BJ (cell line): ENCODE measurements at places on chromosomes 11 and 22.

DNA sequence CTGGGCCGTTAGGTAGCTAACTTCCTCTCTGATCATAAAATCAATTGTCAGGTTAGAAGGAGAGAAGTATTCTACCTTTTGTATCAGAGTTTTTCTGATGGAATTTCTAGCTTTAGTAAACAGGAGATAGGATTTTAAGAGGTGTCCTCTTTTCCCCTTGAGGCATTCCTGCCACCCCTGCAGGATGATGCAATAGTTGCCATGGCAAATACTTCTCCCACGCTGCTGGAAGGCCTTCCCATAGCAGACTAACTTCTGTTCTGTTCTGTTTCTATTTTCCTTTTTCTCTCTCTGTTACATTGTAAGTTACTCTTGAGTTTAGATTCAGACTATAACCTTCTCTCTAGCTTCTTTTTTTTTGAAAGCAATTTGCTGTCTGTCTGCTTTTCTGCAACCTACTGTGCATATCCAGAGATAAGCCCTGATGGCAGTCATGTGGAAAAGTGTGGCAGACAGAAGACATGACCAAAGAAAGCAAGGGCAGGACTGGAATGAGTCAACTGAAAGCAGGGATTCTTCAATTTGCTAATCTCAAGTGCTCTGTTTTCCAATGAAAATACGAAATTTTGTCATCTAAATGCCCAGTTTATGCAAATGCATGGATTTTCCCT, 679.1 kb downstream of the DLG2 start:
- DNase-seq = no peak

GRCh38 chr11:118961189-118961588, 5.1 kb downstream of the UPK2 start:
- no peak for DNase-seq

- DNase-seq = no peak
Observed at GRCh38 chr11:115657586-115657985, 153.4 kb upstream of the CADM1 start.

DNA sequence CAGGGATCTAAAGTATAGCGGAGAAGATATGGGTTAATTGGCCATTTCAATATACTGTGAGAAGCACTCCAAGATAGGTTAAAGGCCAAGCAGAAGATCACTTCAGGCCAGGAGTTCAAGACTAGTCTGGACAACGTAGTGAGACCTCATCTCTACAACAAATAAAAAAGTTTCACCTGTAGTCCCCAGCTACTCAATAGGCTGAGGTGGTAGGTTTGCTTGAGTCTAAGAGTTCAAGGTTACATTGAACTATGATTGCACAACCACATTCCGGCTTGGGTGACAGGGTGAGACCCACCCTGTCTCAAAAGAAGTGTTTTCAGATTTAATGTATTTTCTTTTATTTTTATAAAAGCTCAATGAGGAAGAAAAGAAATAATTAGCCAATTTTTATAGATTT, 25.4 kb downstream of the PATL1 start:
- no peak for DNase-seq

DNA sequence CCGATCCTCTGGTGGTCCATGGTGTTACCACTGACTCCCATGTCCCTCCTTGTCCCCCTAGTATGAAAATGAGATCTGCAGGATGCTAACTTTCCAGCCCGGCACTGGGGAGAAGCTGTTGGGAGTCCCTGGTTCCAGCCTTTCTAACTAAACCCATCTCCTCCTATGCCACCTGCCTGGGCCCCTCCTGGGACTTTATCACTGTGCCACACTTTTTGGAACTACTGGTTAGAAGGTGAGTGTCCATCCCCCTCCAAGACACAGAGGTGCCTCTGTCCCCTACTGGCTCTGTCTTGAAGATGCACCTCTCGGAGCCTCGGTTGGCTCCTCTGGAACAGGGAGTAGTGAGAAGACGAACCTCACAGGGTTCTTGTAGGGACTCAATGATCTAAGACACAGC, at the start of gene RGL4:
Gene RGL4, plus strand, starts transcription at position 301 of the 400 bp plus-strand sequence. CDS start 1,018 bp downstream, outside the sequence.
- DNase-seq = no peak

DNA sequence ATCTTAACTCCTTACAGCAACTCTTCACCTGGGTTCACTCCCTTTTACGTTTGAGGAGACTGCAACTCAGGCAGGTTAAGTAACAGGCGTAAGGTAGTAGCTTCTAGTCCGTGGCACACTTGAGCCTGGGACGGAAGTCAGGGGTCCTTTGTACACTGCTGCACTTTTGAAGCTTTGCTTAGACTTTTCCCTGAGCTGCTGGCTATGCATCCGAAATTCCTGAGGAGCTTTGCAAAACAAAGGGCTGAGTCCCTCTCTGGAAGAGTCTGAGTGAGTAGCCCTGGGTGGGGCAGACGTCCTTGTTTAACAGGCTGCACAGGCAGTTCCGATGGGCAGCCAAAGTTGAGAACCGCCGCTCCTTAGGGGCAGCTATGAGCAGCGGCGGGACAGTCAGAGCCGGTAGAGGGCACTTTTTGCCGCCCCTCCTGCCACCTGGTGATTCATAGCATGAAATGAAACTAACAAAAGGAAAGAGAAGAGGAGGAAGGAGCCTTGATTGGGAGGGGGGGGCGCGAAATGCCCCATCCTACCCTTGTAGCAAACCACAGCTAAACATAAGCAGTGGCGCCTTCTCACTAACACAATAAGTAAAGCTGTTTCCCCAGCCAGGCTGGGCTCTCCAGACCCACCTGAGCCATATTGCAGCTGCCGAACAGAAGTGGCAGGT, 1.4 kb downstream of the TMEM109 start:
- no peak for DNase-seq

- DNase-seq = no peak
Observed at GRCh38 chr11:45354976-45355705, 69.0 kb upstream of the SYT13 start.

GRCh38 chr22:46390105-46390651, 54.7 kb downstream of the TRMU start:
- DNase-seq = no peak

DNA sequence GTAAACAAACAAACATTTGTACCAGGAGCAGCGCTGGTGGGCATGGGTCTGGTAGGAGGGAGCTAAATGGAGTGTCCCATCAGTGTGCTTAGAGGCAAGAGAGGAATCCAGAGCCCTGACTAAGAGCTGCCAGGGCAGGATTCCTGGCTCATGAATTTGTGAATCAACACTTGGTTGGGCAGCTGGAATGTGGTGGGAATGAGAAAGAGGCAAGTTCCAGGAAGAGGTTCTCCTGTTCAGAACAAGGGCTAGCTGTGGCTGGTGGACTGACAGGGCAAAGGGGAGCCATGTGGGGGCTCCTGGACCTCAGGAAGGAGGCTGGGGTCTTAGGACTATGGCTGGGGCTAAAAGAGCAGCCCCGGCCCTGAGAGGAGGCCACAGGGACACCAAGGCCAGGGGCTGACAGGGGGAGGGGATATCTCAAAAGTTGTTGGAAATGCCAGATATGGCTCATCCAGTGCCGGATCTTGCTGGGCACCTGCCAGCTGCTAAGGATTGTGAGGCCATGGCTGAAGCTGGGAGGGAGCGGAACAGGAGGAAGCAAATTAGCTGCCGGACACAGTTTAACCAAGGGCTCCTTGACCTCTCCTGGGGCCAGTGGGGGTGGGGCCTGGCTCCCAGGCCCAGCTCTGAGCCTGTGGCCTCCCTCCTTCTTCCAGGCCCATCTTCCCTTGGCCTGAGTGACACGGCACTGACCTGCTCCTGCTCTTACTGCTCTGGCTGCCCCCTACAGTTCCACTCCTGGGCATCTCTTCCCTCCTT, 14.6 kb upstream of the P2RY6 start:
- peak; percentile 78 for DNase-seq

DNA sequence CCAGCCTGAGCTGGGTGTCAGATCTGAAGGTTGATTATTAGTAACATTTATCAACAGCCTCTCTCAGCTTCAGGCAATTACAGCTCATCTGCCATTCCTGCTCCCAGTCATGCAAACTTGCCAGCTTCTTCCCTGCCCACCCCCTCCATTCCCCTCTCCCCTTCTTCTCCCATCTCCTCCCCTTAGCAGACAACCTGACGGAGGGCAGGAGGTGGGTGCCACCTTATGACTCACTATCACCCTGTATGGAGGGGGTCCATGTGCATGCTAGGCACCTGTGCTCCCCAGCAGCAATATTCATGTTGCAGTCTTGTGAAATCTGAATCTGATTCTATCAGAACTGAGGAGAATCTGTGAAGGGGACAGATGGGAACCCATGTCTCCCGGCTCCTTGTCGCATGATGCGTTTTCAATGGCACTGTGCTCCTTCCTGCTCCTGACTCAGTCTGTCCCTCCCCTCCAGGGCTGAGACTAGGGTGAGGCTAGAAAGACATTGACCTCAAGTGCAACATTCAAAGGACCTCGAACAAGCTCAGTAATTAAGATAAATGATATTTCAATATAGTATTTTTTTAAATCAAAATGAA, 46.3 kb upstream of the TUB start:
- no peak for DNase-seq

- DNase-seq = no peak
Observed at GRCh38 chr11:6900327-6900999, 8.2 kb upstream of the OR2D2 start.

GRCh38 chr11:73281796-73282660, 9.9 kb downstream of the P2RY6 start:
- DNase-seq = no peak

GRCh38 chr22:30876915-30877553, 91.5 kb downstream of the MORC2 start:
- DNase-seq = no peak

DNA sequence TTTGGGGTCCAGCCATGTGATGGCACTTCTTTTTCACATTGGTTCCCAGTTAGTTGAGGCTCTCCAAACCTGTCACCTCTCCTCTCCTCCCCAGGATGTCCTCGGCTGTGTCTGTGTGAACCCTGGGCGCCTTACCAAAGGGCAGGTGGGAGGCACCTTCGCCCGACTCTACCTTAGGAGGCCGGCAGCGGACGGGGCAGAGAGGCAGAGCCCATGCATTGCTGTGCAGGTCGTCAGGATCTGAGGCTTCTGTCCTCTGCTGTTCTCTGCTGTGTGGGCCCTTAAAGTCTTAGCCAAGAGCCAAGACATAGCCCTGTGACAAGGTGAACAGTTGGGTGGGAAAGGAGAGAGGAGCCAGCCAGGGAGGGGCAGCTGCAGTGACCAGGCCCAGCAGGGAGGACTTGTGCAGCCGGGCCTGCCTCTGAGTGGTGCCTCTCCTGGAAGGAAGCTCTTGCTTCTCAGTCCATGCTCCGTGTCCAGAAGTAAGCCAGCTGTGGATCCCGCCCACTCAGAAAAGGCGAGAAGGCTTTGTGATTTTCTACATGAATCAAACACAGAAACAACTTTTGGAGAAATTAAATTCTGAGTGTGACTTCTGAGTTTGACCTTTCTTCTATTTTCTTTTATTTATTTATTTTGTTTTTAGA, 17.5 kb upstream of the CDC42EP2 start:
- no peak for DNase-seq

DNA sequence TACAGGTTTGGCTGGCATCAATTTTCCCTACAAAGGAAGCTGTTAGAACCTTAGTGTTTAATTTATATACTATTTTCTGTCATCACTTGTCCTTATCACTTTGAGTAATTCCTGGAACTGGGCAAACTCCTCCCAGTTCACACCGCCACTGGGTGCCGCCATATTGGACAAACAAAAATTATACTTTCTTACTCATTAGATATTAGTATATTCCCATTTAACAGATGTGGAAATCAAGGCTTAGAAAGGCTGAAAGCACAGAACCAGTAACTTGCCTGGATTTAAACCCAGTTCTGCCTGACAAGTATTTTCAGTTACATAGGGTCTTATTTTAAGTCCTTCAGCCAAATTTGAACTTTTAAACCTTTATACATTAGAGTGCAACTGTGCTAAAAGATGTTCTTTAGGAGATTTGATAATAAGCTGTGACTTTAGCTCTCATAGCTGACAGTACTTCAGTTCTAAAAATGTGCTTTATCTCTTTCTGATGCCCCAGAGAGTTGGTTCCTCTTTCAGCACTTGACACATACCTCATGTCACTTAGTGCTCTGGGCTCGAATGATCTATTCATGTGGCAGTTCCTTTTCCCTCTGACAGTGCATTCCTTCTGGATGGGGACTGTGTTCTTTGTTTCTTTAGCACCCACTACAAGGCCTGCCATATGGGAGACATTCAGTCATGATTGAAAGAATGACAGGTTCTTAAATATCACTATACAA, 25.4 kb downstream of the COA4 start:
- DNase-seq = no peak

DNA sequence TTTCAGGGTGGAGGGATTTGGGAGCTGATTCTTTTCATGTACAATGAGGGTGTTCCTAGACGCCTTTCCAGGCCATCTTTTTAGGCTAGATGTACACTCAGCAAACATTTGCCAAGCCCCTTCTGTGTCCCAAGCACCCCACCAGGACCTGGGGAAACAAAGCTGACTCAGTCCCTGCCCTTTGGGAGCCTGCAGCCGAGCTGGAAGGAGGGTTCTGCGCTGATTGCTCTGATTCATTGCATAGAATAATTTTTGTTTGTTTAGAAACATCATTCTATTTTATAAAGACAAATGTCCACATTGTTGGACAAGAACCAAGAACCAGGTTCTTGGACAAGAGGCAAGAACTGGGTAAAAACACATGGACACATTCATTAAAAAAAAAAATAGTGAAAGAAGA, 16.7 kb downstream of the TP53AIP1 start:
- no peak for DNase-seq

DNA sequence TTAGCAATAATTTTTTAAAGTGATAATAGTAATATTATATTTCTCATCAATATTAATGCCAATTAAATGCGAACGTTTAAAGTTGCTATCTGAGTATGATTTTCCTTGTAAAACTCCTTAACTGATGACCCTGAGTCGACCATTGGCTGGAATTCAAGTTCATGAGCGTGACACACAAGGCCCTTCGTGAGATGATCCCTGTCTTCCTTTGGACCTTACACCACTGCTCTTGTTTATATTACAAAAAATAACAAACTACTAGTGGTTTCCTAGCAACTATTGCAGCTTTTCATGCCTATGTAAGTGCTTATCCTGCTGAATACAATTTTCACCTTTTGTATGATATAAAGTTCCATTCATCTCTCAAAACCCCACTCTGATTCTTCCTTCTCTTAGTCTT, 752.9 kb downstream of the CNTN5 start:
- DNase-seq = no peak

- no peak for DNase-seq
Observed at GRCh38 chr11:11346303-11346702, 6.7 kb downstream of the CSNK2A3 start.

- DNase-seq = no peak
Observed at GRCh38 chr11:130638033-130638432, 189.6 kb downstream of the ADAMTS15 start.

- no peak for DNase-seq
Observed at GRCh38 chr11:67117672-67118180, 1.3 kb upstream of the KDM2A start.

- DNase-seq = no peak
Observed at GRCh38 chr11:61160487-61161189, 588 bp downstream of the VPS37C start.

GRCh38 chr11:64856382-64857227, 12.2 kb upstream of the CDC42BPG start:
- DNase-seq = no peak

GRCh38 chr11:86232556-86232955, 12.0 kb upstream of the EED start:
- no peak for DNase-seq

- no peak for DNase-seq
Observed at GRCh38 chr22:49328118-49328475, 499.6 kb downstream of the BRD1 start.
